ENCODE measurements at places on chromosomes 13 and 19.

DNA sequence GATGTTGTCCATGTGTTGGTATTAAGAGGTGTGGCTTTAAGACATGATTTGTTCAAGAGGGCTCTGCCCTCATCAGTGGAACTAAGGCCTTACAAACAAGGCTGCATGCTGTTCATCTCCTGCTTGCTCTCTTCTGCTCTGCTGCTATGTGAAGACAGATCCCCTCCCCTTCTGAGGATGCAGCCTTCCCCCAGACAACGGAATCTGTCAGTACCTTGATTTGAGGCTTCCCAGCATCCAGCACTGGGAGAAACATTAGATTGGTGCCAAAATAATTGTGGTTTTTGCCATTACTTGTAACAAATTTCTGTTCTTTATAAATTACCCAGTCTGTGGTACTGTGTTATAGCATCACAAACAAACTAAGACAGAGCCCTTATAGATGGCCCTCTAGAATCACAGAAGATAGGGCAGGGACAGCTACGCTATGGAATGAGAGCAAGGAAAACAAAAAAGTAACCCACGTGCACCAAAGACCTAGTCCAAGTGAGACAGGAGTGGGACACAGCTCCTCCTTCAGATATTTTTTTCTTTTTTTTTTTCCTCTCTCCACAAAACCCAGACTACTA lies 151.5 kb upstream of the RXFP2 start:
- no peak for DNase-seq

DNA sequence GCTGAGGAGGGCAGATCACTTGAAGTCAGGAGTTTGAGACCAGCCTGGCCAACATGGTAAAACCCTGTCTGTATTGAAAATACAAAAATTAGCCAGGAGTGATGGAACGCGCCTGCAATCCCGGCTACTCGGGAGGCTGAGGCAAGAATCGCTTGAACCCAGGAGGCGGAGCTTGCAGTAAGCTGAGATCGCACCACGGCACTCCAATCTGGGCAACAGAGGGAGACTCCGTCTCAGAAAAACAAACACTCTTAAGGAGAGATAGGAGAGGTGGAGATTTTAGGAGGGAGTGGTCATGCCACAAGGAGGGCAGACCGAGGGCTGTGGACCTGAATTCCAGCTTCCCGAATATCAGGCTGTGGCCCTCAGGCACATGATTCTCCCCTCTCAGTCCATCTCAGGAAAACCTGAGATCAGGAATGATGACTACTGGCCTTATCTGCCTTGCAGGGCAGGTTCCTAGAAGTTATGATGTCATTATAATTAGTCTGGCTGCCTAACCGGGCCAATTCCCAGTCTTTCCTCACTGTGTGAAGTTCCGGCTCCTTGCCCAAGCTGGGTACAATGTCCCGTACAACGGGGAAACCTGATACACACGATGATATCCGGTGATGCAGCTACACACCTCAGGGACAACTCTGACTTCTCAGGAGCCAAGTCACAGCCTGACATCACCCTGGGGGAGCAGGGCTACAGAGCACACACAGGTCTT lies 2.5 kb downstream of the SLC35E1 start:
- no peak for DNase-seq

- DNase-seq = no peak
Measured at GRCh38 chr13:102904408-102904862, 58.6 kb downstream of the ERCC5 start.

DNA sequence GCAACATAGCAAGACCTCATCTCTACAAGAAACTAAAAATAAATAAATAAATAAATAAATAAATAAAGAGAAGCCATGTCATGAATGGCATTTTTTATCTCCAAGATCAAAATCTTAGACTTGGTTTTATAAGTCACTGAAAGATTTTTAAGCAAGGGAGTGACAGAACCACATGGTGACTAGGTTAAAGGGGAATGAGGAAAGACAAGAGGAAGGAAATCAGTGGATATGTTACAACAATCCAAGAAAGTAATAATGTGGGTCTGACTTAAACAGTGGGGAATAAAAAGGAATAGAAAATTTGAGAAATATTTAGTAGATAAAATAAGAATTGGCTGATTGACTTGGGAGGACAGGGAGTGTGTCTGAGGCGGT lies 18.8 kb upstream of the MED4 start:
- no peak for DNase-seq

- peak; percentile 24 for DNase-seq
Measured at GRCh38 chr13:27450921-27451471, 632 bp upstream of the MTIF3 start.

- DNase-seq = no peak
Measured at GRCh38 chr19:21611659-21612402, 106.4 kb downstream of the ZNF429 start.

GRCh38 chr13:102812611-102813287 lies 13.8 kb downstream of the BIVM start:
- no peak for DNase-seq

DNA sequence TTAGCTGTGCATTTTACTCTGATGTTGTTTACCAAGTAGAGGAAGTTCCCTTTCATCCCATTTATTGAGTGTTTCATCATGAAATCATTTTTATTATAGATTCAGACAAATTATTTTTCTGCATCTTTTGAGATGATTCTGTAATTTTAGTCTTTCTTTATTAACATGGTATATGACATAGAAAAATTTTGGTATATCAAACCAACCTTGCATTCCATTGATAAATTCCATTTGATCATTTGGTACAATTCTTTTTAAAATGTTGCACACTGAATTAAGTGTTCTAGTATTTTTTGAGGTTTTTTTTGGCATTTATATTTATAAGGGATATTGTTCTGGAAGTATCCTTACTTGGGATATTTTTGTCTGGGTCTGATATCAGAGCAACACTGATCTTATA lies 308.4 kb downstream of the DLEU7 start:
- no peak for DNase-seq

DNA sequence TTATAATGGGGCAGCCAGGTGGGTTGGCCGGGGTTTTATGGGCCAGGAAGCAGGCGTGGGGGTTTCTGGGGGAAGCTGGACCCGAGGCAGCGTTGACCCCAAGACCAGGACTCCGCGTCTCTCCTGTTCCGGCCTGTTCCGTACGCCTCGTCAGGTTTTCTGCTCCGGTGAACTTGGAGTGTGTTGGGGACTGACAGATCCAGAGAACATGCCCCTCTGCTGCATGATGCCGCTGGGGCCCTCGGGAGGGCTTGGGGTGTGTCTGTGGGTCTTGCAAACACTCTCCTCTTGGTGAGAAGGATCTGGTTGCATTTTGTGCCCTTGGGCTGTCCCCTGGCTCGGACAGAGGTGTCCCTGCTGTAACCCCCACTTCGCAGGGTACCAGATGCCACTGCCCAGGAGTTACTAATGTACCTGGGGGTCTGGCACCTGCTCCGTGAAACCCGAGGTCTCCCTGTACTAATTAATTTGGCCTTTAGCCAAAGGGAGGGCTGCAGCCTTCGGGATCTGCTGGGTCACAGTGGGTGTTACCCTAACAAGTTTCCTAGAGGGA lies 15.6 kb downstream of the KDM4B start:
- DNase-seq = no peak

DNA sequence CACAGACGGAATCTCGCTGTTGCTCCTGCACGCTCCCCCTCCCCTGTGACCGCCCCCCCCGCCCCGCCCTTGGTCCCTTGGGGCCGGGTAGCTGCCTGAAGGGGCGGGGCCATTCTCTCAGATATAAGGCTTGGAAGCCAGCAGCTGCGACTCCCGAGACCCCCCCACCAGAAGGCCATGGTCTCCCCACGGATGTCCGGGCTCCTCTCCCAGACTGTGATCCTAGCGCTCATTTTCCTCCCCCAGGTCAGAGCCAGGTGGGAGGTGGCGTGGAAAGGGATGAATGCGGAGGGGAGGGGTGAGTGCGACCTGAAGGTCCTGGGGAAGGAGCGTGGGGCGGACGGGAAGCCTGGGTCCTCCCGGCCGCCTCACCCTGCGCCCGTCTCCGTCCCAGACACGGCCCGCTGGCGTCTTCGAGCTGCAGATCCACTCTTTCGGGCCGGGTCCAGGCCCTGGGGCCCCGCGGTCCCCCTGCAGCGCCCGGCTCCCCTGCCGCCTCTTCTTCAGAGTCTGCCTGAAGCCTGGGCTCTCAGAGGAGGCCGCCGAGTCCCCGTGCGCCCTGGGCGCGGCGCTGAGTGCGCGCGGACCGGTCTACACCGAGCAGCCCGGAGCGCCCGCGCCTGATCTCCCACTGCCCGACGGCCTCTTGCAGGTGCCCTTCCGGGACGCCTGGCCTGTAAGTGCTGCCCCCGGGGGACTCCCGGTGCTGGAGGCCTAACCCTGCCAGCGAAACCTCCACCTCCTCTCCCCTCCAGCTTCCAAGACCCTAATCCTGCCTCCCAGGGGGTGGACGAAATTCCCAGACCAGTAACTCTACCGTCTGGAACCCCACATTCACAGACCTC lies at the start of gene DLL3:
Gene DLL3 (plus strand): TSS at position 150 of the 845 bp plus-strand sequence. CDS start 28 bp downstream, at position 178.
- DNase-seq = no peak

- DNase-seq = no peak
Measured at GRCh38 chr13:22862478-22862877, 318.3 kb upstream of the SGCG start.

DNA sequence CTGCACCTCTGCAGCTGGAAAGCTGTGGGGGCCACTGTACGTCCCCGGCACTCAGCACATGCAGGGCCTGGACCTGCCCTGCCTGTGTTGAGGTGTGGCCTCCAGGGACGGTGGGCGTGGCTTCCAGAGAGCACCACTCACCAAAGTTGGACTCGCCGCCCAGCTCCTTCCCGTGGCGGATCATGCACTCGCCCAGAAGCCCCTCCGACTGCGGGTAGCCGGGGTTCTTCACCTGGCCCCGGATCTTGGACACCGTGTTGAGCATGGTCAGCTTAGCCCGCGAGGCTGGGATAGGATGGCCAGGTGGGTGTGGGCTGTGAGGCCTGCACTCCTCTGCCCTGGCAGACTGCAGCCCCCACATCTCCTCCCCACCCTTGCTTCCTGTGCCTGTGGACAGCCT lies 22.0 kb downstream of the MPND start:
- no peak for DNase-seq

- DNase-seq = no peak
Measured at GRCh38 chr13:110023729-110024644, 237.6 kb upstream of the IRS2 start.

GRCh38 chr13:71274923-71275608 lies 591.9 kb downstream of the DACH1 start:
- DNase-seq = no peak

DNA sequence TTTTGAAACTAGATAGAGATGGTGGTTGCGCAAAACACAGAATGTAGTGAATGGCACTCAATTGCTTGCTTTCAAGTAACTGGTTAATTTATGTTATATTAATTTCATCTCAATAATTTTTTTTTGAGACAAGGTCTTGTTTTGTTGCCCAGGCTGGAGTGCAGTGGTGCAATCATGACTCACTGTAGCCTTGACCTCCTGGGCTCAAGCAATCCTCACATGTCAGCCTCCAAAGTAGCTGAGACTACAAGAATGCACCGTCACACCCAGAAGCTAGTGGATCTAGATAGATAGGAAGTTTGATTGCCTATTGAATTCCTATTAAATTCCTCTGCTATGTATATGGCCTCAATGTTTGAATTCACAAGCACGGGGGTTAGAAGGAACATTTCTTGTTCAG lies 26.4 kb upstream of the ADGRE2 start:
- no peak for DNase-seq

GRCh38 chr19:9857920-9858746 lies 23.0 kb downstream of the PIN1 start:
- peak; percentile 53 for DNase-seq

DNA sequence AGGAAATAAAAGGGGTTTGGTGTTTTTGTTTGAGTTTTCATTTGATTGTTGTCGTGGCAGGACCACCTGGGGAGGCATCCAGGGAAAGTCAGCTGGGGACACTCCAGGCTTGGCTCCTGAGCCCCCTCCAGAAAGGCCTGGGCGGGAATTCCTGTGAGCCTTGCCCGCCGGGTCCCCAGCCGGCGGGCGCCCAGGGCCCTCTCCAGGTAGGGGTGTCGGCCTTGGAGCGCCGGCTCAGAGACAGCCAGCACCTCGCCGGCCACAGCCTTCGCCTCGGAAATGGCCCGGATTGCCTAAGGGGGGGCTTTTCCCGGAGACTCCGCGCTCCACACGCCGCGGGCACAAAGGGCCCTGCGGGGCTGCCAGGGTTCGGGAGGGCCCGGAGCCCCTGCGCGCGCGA lies 125.0 kb downstream of the TNFRSF19 start:
- no peak for DNase-seq

- DNase-seq = no peak
Measured at GRCh38 chr13:45548281-45548680, 67.3 kb downstream of the ERICH6B start.

- DNase-seq = peak; percentile 77
Measured at GRCh38 chr19:3062165-3063105, at the start of gene TLE5. TLE5 (minus strand) TSS chr19:3062495; CDS start chr19:3062200, 295 bp downstream.

DNA sequence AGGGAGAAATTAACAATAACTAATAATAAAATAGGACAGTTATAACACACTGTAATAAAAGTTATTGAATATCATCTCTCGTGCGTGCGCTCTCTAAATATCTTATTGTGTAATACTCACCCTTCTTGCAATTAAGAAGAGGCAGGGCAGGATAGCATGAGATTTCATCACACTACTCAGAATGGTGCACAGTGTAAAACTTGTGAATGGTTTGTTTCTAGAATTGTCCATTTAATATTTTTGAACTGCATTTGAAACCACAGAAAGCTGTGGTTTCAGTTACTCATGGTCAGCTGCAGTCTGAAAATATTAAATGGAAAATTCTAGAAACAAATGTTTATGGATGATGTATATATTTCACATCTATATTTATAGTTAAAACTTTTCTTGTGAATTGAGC lies 161.1 kb downstream of the DCT start:
- no peak for DNase-seq

- DNase-seq = no peak
Measured at GRCh38 chr19:48154003-48154402, 16.1 kb downstream of the LIG1 start.

DNA sequence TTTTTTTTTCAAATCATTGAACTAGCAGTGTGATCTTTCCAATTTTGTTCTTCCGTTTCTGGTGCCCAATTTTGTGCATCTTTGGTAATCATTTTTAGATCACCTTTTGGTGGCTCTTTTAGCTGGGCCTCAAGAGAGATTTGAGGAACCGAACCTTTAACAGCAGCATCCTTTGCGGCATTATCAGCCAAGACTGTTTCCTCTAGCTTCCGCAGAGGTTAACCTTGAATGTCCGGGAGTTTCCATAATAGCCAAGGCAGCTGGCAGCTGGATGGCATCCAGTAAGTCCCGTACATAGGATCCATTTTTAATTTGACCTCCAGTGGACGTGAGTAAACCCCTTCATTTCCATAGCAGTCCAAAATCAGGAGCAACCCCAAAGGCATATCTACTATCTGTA lies 9.6 kb downstream of the IRGC start:
- DNase-seq = no peak

DNA sequence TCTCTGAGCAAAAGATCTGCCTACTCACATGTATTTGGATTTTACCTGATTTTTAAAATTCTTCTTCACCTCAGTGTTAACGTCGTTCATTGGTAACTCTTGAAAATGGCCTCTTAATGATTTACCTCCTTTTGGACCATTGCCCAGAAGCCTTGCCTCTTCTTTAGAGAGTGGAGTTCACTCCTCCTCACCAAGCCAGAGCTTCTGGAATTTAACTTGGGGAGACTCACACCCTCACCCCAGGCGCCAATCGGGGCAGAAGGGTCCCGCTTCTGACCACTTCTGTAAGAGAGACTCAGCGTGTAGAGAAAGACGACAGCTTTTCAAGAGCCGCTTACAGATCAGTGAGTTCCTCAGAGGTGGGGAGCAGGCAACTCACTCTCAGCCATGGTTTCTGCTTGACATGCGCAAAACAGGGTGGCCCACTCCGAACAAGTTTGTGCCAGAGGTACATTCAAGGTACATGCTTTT lies 2.7 kb downstream of the PNMA8C start:
- DNase-seq = no peak

GRCh38 chr19:51688671-51689571 lies 4.2 kb upstream of the SPACA6 start:
- DNase-seq = no peak

- DNase-seq = peak; percentile 11
Measured at GRCh38 chr19:41691268-41691970, 3.3 kb upstream of the CEACAM7 start.

All from CD4-positive, alpha-beta T cell treated with Interleukin-4 for 4 hours (primary cell).